ENCODE measurements at places on chromosomes 5 and 9. TPM values are rescaled to one million over a fixed set of nuclear protein-coding genes. Genes with fewer than 3 reads are reported as not detected.

The OCLN gene
- 13.4 TPM for total RNA-seq

The SLC4A9 gene
- not detected for total RNA-seq

The EIF4EBP3 gene
- total RNA-seq, result 1.7 TPM

The CMYA5 gene
- total RNA-seq, result 0.13 TPM

The SPINK6 gene
- not detected for total RNA-seq

The ZNF658 gene
- total RNA-seq, result 5.5 TPM

The PLPP7 gene
- total RNA-seq, result 0.65 TPM

The HMGCS1 gene
- total RNA-seq, result 103 TPM

The PCDHGB3 gene
- total RNA-seq, result 2.9 TPM
